ENCODE measurements at places on chromosomes 7 and 10.
A peak's percentile ranks its signal among the peaks of the same experiment; 100 is the strongest.

DNA sequence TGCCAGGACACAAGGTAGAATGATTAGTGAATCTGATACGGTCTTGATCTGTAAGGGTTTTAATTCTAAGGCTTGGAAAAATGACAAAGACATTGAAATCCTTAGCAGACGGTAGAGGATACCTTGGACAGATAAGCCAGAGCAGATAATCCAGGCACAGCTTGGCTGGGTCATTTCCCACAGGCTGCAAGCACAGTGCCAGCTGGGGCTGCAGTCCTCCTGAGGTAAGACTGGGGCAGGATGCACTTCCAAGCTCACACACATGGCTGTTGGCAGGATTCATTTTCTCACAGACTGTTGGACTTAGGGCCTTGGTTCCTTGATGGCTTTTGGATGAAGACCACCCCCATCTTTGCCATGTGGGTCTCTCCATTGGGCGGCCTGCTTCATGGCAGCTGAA is 63.2 kb upstream of the BMPER start:
- ATAC-seq, result no peak

DNA sequence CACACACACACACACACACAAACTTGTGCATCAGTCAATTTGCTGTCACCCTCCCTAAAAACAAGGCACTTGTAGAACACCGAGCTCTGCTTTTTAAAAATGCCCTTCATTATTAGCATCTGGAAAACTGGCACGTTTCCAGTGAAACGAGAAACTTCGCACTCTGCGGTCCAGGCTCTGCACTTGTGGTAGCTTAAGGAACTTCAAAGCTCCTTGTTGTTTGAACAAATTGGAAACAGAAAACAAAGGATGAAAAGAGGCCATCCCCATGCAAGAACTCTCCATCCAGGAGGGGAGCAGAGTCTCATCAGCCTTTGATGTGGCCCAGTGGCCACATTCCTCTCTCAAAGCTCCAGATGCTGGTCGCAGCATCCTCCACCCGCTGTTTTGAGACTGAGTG is 105.1 kb downstream of the C10orf90 start:
- ATAC-seq, result no peak

DNA sequence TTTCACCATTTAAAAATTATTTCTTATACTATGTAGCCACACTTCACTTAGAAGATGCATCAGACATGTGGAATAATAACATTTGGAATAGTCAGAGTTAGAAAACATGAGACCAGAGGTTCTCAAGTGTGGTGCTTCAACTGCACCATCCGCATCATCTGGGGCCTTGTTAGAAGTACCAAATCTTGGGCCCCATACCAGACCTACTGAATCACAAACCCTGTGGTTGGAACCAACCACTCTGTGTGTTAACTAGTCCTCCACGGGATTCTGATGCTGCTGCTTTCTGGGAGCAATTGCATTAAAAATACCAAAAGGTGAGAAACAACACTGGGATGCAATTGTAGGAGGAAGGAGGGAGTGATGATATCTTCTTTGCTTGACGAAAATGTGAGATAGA is 125.2 kb downstream of the GNAT3 start:
- no peak for ATAC-seq

DNA sequence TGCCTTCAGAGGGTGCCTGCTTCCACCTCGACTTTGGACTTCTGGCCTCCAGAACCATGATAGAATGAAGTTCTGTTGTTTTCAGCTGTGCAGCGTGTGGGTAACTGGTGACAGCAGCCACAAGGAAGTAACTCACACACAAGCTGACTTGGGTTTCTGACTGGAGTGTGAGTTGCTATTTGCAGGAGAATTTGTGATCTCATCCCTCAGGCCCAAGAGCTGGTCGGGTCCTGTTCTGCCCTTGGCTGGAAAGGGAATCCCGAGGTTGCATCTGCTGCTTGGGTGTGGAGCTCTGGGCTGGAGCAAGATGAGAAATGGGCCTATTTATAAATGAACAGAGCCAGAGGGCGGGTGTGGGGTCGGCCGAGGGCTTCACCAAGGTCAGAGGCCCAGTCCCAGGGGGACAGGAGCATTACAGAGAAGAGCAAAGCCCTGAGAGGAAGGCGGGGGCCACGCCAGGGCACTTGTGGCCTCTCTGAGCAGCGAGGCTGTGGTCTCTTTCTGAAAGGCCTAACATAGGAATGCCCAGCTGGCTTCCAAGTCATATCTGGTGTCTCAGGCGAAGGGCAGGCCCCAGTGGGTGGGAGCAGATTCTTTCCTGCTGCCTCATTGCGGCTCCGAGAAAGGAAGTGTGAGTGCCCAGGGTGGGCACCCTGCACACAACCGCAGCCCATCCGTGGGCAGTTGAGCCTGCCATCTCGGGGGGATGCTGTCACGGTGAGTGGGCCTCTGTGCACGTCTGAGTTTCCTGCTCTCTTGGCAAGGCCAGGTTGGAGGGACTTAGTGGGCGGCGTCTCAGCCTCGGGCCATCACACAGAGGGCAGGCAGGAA is 26.5 kb upstream of the C10orf71 start:
- peak; percentile 73 for ATAC-seq

- ATAC-seq, result no peak
Observed at GRCh38 chr7:138164804-138165203, 88.5 kb downstream of the AKR1D1 start.

Measured in stimulated activated memory B cell treated with anti-CD40 and anti-IgM and Interleukin-4, amounts not matched to agents 10 μg/mL and 1 μg/mL and 100 μg/mL, for 72 hours (primary cell).